ENCODE measurements at places on chromosomes 2 and 18.

GRCh38 chr2:80469428-80469827 is 164.9 kb upstream of the LRRTM1 start:
- DNase-seq, result no peak

DNA sequence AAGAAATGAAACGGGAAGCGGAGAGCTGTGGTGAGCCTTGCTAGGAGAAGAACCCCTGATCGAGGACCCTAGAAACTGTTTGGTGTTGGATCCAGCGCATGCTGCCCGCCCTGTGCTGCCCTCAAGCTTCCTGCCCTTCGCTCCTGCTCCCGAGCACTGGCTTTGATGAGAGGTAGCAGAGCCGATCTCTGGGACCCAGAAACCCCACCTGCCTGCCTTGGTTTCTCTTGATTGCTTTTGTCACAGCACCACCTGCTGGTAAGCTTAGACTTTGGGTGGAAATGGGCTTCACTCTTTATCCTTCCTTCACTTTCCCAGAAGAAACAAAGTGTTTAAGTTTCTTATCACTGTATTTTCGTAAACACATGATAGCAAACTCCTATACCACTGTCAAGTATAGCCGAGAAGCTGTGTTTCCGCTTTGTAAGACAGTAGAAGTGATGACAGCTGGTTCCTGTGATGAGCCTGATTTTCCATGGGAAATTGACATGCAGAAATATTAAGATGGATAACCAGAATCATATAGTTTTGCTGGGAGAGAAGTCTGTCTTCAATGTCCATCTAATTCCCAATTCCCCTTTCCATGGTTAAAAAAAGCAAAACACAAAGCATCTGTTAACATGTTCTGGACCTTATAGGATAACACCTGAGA is 267.4 kb downstream of the PHLPP1 start:
- peak; percentile 39 for DNase-seq

GRCh38 chr2:5507367-5507766 is 184.8 kb upstream of the SOX11 start:
- no peak for DNase-seq

GRCh38 chr2:82342356-82342755 is 2037.8 kb upstream of the LRRTM1 start:
- no peak for DNase-seq

GRCh38 chr2:98334439-98335078 is 11.7 kb upstream of the CNGA3 start:
- no peak for DNase-seq

DNA sequence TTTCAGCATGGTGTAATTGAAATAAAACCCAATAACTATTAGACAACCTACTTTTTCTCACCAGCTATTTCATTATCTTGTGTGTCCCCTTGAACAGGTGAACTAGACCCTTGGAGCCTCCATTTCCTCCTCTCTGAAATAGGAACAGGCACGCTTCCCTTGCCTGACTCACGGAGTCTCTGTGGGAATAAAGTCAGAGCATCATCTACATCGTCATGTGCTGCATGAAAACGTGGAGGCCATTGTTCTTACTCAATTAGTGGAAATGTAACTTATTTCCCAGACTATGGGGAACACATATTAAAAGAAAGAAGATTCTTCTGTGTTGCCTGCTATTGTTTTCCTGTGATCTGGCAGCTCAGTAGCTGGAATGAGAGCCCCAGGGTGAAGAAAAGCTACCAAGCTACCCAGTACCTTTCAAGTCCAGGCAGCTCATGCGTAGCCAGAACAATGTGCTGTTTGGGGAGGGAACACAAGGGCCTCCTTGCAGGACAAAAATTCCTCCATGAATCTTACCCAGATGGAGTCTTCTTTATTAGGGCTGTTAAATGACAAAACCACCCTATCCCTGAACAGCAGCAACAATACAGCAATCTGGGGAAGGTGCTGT is 59.8 kb downstream of the SOX11 start:
- DNase-seq, result no peak

- no peak for DNase-seq
These were observed 177.5 kb downstream of the CD8B2 start for GRCh38 chr2:106664669-106665068.

GRCh38 chr2:121721926-121722325 is 14.7 kb downstream of the NIFK start:
- DNase-seq, result no peak

GRCh38 chr18:46469186-46469915 is 187.7 kb downstream of the LOXHD1 start:
- no peak for DNase-seq

DNA sequence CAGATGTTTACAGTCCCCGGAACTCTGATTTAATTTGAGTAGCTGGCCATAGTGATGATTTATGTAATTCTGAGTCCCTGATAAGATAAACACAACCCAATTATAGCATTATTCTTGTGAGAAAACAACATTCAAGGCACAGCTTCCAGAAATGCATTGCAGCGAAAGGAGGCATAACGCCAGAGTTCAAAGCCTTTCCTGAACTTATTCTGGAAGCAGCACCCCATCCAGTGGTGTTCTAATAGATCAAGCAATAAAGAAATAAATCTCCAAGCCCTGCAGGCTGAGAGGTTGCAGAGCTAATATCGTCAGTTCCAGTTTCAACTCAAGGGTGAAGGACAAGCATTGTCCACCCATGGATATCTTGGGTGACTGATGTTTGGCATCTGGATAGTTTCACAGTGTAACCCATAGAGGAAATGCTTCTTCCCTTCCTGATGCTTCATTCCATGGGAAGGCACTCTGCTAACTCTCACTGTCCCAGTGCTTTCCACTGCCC is 18.8 kb downstream of the CDH2 start:
- no peak for DNase-seq

GRCh38 chr2:10057231-10058107 is 14.1 kb downstream of the KLF11 start:
- no peak for DNase-seq

DNA sequence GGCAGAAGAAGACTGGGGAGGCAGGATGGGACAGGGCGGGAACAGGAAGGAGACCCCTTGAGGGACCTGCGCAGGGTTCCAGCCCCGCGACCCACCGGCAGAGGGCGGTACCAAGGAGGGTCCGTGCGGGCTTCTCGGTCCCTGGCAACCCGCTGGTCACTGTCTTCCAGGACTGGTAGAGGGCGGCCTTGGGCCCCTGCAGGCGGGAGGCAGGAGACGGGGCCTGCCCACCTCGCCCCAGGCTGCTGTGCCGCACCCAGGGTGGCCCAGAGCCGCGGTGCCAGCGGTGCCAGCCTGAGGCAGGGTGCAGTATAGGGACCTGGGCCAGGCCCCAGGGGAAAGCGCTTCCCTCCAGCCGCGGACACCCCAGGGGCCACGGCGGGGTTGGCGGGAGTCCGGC is 34.5 kb downstream of the NEURL3 start:
- peak; percentile 60 for DNase-seq

DNA sequence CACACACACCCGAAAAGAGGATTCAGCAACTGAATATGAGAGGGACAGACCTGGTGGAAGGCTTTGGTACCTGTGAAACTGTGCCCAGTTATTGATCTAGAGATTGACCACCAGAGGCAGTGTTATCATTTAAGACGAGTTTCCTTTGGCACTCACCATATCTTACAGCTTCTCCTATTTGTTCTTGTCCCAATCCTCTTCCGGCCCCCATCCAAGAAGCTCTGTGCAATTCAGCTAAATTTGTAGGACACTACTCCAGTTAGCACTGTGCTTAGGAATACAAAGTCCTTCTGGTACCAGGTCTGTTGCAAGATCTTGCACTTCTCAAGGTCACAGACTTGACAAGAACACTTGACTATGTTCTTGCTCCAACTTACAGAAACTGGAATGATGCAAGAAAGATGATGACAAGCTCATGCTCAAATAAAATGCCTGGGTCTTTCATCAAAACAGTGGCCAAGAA is 177.7 kb downstream of the TMEM247 start:
- DNase-seq, result peak; percentile 20

- no peak for DNase-seq
These were observed 16.0 kb downstream of the CCNT2 start for GRCh38 chr2:134934641-134935040.

- DNase-seq, result no peak
These were observed 1085.8 kb downstream of the TDRD15 start for GRCh38 chr2:22209545-22209944.

DNA sequence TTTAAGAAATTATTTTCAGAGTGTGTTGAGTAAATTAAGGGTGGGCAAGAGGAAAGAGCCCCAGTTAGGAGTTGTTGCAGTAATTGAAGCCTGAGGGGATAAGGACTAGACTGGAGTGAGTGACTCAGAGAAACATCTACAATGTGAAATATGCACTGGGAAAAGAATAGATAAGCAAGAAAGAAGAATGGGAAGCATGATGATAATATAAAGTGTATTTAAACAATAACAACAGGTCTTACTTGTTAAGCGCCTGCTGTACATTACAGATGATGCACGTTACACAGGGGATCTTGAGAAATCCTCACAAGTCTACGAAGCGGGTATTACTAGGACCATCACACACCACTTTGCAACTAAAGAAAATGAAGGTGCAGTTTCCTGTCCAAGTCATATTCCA is 73.6 kb upstream of the STK17B start:
- DNase-seq, result no peak

GRCh38 chr2:85801871-85802270 is 48.1 kb downstream of the ATOH8 start:
- DNase-seq, result no peak

DNA sequence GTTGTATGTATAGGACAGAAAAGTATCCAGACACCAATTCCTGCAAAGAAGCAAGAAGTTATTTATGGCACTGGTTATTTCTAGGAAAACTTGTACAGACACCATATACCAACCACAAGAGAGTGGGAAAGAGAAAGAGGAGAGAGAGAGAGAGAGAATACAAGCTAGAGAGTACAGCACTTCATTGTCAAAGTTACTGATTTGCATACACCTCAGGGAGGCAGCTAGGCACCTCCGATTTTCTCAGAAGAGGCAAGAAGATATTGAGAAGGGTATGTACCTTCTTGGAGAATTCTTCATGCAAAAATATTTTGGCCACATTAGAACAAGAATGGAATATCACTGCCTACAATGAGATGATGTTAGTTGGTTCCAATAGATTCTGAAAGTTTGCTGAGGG is 333.9 kb upstream of the PIK3C3 start:
- no peak for DNase-seq

- DNase-seq, result no peak
These were observed 6.2 kb downstream of the PRKD3 start for GRCh38 chr2:37318401-37318800.

DNA sequence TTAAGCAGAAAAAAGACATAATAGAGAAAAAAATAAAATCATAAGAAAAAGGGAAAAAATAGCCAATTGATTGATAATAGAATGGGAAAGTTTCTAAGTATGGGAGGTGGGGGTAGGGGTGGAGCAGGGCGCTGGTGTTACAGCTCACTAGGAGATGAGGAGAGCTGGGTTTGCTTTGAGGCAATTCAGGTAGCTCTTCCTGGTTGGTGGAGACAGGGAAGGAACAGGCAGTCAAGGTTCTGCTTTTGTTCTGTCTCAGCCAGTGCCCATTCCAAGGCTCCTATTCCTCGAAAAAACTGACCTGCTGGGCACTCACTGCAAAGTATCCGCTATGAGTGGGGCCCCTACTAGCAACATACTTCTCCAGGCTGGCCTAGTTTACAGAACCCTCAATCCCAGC is 1.7 kb upstream of the CNNM4 start:
- DNase-seq, result no peak

DNA sequence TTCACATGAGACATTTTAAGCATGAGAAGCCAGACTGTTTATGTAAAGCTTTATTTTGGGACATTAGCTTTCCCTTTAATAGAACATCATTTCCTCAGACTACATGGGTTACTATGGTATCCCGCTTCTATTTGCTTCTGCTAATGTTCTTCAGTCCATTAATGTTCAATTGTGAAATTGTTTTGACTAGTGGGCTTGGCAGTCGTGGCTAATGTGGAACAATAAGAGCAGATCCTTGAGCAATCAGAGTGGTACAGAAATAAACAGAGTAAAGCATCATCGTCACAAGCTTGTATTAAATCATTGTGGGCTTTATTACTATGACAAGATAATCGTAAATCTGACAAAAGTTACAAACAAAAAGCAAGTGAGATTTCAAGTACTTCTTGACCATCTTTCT is 60.2 kb downstream of the PDE1A start:
- no peak for DNase-seq

DNA sequence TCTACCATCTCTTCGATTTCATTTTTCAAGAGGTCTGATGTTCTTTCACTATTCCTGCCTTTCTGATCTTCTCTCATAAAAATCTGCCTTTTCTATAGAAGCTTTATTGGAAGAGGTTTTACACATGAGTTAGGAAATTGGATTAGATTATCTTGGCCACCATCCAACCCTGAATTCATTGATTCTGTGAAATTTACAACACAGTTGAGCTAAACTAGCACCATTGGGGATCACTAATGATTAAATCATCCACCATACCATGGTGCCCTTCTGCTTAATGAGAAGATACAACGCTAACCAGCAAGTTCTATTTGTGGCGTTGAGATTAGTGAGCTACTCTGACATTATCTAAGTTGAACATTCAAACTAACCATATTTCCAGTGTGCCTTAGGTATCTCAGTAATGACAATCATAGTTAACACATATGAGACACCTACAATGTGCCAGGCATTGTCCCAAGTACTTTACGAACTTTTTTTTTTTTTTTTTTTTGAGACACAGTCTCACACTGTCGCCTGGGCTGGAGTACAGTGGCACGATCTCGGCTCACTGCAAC is 17.3 kb upstream of the LBH start:
- DNase-seq, result peak; percentile 49

GRCh38 chr2:42492691-42493467 is 903 bp downstream of the KCNG3 start:
- DNase-seq, result no peak

- DNase-seq, result no peak
These were observed 30.9 kb upstream of the SULT1C4 start for GRCh38 chr2:108346827-108347226.

DNA sequence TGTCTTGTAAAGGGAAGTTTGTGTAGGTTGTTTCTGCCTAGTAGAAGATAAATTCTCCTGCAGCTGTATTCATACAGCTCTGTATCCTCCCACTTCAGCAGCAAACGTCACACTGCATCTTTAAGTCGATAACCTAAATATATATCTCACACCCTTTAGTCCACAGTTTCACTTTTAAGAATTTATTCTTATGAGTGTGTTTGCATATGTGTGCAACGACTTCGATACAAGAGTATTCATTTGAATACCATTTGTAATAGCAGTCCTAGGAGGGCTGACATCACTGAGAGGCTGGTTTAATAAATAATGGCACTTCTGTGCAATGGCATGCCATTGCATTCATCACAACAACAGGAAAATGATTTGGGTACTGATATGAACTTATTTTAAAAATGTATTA is 63.8 kb upstream of the MSH6 start:
- DNase-seq, result no peak

GRCh38 chr18:78525366-78526111 is 454.1 kb upstream of the SALL3 start:
- DNase-seq, result no peak

GRCh38 chr2:95058989-95059641 is 33.6 kb downstream of the MAL start:
- peak; percentile 10 for DNase-seq

DNA sequence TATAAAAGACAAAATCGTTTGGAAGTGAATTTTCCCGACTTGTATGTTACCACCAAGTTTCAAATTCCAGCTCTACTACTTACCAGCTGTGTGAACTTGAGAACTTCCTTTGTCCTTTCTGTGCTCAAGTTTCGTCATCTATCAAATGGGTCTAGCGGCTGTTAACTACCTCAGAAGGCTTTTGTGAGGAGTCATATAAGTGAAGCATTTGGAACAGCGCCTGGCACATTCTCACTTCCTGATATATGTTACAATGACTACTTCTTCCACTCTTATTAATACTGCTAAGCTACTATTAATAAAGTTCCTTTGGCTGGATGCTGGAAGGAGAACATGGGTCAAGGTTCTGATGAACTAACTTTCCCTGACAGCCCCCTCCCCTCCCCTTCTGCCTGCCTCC is 104.5 kb downstream of the MEIS1 start:
- DNase-seq, result no peak

GRCh38 chr2:187349326-187349944 is 98.6 kb downstream of the CALCRL start:
- no peak for DNase-seq
